ENCODE measurements at places on chromosomes 5 and 9.

GRCh38 chr5:39072925-39073766, 1.1 kb downstream of the RICTOR start:
- DNase-seq: peak; percentile 21

GRCh38 chr9:84997472-84997871, 327.9 kb downstream of the NTRK2 start:
- no peak for DNase-seq

GRCh38 chr9:104885818-104886709, 41.9 kb downstream of the ABCA1 start:
- DNase-seq: no peak

DNA sequence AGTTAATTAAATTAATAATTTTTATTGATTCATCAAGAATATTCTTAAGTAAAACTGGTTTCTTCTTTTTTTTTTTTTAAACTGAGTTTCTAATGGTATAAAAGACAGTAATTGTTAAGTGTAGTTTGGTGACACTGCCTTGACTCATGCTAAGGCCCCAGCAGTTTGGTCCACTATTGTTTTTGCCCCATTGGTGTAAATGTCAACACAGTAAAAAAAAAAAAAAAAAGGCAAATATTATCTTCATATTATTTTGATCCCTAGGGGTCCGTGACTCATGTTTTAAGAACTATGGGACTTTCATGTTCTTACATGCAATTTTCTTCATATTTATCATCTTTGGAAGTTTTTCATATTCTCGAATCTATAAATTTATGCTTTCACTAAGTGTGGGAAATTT, 29.2 kb upstream of the JAK2 start:
- no peak for DNase-seq

DNA sequence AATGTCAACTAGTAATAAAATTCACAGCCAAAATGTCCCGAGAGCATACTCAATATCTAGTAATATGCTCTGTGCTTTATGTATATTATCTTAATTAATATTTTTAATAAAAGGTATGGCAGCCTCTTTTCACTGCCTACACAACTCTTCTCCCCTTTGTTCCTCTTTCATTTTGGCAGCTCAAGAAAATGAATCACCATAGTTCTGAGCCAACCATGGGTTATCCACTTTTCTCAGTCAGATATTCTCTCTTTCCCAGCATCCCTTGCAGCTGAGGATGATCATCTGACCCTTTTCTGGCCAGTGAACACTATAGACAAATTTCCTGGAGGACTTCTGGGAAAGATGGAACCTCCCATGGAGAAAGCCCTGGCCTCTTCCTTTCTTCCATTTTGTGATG, 8.2 kb upstream of the DOCK8 start:
- no peak for DNase-seq
